Esophagus squamous epithelium (tissue), 5 donors: ENCODE measurements at places on chromosomes 13 and 19.

- DNase-seq: no peak
These were observed 107.2 kb downstream of the URI1 start for GRCh38 chr19:30049226-30049625.

DNA sequence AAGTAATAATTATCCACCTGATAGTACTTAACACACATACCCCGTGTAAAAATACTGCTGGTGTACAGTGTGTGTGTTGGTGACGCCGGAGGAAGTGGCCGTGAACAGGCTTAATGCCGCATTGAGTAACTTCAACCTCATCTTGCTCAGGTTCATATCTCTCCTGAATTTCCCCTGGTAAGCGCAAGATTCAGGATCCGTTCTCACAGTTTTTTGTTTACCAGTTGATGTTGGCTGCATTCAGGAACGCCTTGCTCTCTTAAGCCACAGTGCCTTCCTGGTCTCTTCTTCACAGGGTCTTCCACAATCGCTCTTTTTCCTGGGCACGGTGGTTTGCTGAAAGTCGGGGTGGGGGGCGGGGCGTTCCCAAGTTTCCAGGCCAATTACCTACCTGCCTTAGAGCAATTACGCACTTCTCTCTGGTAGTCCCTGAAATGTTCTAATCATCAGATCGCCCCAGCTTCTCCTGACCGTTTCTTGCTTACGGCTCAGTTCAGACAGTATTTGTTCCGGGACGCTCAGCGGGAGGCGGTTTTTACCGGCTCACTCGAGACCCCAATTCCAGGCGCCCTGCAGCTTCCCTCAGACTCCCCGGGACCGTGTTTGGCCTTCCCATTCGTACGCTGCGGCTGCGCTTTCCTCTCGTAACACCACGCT is 706 bp upstream of the DNAJC3 start:
- DNase-seq: no peak

DNA sequence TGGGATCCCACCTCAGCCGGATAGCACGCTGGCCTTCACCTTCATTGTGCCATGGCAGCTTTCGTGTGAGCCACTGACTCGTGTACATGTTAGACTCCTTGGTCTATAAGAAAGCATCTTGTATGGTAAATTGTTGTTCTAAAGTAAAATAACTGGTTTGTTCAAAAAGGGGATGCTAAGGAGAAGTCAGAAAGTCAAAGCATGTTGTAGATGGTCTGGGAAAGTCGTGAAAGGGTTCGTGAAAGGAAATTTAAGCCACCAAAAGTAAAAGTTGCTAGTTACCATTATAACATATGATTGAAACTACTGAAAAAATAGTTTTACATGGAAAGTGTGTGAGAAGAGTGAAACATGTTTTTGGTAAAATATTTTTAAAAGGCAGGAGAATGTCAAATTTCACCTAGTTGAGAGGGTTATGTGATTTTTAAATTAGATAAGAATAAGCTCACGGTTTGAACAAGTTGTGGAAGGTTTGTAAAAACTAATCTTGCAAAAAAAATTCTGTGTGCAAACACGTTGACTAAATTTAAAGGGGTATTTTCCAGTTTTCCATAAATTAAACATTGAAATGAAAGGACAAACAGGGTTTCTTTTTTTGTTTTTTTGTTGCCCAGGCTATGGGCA is 23.4 kb downstream of the DPRX start:
- no peak for DNase-seq

GRCh38 chr19:49114630-49115363 is 627 bp downstream of the LIN7B start:
- no peak for DNase-seq

- DNase-seq: no peak
These were observed at the start of gene ERFL for GRCh38 chr19:41928221-41928683. Gene ERFL (minus strand): TSS chr19:41928449. CDS start chr19:41912919, 15,530 bp downstream.

- DNase-seq: no peak
These were observed 4.1 kb downstream of the SLC17A7 start for GRCh38 chr19:49437231-49437630.

DNA sequence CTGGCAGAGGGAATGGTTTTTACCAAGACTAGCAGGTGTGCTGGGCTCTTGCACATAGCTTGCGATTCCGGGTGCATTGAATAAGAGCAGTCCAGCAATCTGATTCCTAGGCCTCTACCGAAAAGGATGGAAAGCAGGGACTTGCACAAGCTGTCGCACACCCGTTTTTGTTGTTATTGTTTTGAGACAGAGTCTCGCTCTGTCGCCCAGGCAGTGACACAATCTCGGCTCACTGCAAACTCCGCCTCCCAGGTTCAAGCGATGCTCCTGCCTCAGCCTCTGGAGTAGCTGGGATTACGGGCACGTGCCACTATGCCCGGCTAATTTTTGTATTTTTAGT is 5.5 kb downstream of the EBI3 start:
- DNase-seq: no peak

GRCh38 chr13:54241719-54242118 is 1213.1 kb downstream of the OLFM4 start:
- DNase-seq: no peak

DNA sequence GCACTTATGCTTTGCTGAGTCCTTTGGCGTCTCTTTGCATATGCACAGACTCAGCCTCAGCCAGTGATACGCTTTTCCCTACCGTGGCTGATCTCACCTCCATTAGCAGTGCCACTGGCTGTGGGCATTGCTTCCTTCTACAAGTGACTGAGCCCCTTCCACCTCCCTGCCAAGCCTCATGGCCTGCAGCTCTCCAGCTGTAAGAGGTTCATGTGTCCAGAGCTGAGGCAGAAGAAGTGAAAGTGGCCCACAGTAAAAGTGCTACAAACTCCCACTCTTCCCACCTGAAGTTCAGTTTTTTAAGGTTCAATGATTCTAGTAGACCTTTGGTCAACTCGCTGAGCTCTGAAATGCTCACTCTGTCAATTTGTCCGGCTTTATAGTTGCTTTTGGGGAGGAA is 44.7 kb downstream of the SMARCA4 start:
- no peak for DNase-seq

DNA sequence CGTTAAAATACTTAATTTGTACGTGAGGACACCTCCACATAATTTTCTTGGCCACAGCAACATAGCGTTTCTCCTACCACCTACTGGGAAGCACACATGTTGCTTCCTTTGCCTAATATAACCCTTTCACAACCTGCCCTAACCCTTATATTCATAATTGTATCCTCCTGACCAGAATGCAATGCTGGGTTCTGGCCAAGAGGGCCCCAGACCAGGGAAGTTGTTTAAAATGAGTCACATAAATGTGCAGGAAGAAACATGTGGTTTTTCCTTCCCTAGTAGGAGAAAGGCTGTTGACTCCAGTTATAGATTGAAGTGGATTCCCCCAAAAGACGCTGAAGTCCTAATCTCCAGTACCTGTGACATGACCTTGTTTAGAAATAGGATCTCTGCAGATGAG is 187.3 kb downstream of the NUFIP1 start:
- no peak for DNase-seq

DNA sequence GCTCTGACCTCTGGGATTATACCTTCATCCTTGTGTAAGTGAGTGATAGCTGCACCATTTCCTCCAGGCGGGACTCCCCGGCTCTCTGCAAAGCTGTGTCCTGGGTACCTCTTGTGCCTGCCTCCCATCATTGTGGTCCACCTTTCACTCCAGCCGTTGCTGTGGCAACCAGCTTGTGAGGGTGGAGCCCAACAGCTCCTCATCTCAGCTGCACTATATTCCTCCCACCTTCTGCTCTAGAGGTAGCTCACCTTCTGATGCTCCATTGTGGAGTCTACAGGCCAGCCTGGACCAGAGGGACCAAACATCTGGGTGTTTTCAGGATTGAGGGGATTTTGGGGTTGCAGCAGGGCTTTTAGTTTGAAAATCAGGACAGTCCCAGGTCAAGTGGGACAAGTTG is 708.2 kb downstream of the UQCRFS1 start:
- DNase-seq: no peak

GRCh38 chr13:27921421-27921960 is 1.7 kb downstream of the PDX1 start:
- DNase-seq: no peak

GRCh38 chr13:30798776-30799355 is 63.5 kb downstream of the ALOX5AP start:
- DNase-seq: no peak
